ENCODE measurements at places on chromosomes 6 and 20.
A peak's percentile ranks its signal among the peaks of the same experiment; 100 is the strongest.

GRCh38 chr20:33119725-33120720, 40.6 kb downstream of the BPIFB4 start:
- DNase-seq = no peak

GRCh38 chr6:15194453-15194852, 51.4 kb upstream of the JARID2 start:
- no peak for DNase-seq

DNA sequence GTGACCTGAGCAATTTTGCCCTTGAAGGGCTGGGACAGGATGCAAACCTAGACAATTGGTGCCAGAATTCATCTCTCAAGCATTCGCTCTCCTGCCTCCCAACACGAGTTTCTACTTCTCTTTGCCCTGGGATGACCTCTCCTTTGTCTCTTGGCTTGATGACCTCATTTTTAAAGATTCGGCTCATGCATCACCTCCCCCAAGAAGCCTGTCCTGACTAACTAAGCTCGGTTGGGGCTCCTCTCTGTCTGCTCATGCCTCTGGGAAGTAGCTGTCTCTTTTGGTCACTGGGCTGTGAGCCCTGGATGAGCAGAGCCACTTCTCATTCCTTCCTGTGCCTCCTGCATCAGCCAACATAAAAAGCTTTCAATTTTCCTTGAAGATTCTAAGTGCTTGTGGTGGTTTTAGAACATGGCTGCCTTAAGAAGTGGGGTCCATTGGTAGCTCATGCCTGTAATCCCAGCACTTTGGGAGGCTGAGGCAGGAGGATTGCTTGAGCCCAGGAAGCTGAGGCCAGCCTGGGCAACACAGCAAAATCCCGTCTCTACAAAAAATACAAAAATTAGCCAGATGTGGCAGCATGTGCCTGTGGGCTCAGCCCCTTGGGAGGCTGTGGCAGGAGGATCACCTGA, 11.1 kb upstream of the TCF15 start:
- DNase-seq = no peak

DNA sequence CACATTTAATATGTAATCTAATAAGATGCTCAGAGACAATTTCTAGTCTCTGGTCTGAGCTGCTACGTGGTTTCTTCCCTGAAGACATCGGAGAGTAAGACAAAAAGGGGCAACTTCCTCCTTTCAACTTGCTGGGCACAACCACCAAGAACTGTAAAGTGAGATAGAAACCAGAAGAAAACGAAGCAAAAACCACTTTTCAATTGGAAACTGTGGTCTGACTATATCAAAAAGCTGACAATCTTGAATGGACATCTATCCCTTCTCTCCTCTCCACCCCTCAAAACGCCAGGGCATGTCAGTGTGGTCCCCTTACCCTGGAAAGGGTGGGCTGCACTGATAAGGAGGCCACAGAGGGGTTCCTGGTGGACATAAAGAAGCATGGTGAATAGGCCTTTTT, 269.1 kb downstream of the CD83 start:
- DNase-seq = no peak

- no peak for DNase-seq
Measured at GRCh38 chr6:8558953-8559352, 123.6 kb upstream of the SLC35B3 start.

GRCh38 chr6:110095935-110096334, 83.5 kb downstream of the WASF1 start:
- no peak for DNase-seq

DNA sequence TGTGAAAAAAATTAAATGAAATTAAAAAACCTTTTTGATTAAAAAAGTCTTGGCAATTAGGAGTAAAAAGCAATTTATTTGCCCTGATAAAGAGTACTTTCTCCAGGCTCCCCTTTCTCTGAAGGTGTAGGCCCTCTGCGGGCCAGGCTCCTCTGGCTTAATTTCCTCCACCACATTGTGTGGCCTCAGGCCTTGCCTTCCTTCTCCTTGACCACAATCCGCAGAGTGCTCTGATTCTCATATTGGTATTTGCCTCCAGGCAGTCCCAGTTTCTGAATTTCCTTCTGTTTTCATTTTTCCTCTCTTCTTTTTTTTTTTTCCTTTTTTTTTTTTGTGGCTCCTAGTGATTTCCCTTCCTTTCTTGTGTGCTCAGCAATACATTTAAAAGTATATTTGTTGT, 96.4 kb downstream of the AIG1 start:
- DNase-seq = no peak

GRCh38 chr6:12007473-12007872, 4.6 kb upstream of the HIVEP1 start:
- no peak for DNase-seq

- no peak for DNase-seq
Measured at GRCh38 chr20:62674370-62674769, 32.1 kb downstream of the SLCO4A1 start.

DNA sequence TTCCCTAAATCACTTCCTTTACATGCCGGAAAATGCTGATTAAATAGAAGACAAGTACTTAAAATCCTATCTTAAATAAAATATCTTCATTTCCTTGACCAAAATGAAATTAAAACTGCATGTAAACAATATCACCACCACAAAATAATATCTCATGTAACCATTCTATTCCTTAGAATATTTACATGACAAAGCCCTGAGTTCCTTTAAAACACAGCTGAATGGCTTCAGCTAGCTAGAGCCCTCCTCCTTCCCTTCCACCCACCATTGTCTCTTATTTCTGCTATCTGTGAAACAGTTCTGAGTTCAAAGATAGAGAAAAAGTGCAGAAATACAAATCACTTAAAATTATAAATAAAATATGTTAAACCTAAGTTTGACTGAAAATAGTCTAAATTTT, 103.1 kb downstream of the HIVEP2 start:
- DNase-seq = no peak

- peak; percentile 84 for DNase-seq
Measured at GRCh38 chr6:156564127-156564806, 212.9 kb upstream of the ARID1B start.

DNA sequence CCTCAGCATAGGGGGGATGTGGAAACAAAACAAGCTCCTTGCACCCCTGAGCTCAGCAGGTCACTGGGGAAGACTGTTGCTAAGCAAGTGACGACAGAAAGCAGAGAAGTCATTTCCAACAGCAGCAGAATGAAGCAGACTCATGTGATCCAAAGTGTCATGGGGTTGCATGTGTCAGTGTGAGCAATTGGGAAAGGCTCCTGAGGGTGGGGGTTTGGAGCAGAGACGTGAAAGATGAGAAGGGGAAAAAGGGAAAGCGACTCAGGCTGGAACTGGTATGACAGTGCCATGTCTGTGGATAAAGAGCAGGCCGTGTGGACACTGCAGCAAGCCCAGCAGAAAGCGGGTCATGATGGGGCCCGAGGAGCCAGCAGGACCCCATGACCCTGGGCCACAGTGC, 363.9 kb downstream of the PREX1 start:
- no peak for DNase-seq

GRCh38 chr6:161143663-161144430, 130.0 kb downstream of the AGPAT4 start:
- DNase-seq = no peak

DNA sequence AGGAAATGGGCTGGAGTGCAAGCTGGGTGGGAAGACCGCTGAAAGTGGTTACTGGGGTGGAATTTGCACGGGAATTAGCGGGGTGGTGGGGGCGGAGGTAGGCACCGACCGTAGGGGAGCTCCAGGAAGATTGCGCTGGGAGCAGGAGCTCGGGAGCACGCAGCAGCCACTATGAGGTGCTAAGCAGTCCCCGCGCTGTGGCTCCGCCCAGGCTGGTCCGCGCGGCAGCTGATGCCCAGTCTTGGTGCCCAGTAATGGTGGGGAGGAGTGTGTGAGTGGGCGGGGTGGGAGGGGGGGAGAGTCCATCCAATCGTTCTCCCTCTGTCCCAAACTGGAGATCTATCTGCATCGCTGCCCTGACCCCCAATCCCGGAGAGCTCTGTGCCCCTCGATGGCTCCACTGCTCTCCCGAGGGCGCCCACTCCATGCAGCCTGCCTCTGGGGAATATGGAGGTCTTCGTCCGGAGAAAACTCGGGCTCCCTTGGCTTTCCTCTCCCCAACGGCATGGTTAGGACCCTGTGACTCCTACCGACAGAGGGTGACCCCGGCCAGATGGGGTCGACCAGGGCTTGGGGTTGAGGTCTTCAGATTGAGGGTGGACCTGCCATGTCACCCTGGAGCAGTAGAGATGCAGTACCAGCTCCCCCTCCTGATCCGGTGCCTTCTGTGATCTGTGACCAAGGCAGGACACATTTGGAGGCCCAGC, 5.3 kb downstream of the TP53TG5 start:
- no peak for DNase-seq

DNA sequence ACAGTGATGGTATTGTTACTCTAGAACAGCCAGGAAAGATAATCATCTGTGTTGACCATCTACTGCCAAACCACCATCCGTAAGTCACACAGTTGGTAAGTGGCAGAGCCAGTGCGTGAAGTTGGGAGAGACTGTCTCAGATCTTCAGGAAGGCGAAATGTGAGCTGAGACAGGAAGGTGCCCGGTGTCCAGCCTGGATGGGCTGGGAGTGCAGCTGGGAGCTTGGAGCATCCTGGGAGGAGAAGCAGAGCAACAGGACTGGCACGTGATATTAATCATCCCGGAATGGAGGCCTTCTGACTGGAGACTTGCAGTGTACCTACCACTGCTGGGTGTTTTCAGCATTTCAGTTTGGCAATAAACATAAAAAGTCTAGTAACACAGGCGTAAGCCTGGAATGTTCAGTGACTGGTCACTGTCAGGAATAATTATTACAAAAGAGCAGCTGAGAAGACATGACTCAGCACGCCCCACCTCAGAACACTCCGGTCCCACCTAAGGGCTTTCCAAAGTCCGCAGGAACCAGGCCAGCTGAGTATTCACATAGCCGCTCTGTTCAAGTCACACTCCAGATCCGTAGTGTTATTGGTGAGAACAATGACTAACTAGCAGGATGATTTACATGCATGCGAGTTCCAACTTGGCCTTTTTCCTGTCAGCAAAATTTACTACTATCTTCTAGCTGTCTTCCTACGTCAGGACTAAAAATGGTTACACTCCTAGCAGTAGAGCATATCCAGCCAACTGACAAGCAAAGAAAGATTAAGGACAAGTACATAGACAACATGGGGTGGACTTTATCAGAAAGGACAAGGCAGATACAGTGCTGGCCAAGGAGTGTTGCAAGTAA, 45.1 kb upstream of the PNRC1 start:
- no peak for DNase-seq

DNA sequence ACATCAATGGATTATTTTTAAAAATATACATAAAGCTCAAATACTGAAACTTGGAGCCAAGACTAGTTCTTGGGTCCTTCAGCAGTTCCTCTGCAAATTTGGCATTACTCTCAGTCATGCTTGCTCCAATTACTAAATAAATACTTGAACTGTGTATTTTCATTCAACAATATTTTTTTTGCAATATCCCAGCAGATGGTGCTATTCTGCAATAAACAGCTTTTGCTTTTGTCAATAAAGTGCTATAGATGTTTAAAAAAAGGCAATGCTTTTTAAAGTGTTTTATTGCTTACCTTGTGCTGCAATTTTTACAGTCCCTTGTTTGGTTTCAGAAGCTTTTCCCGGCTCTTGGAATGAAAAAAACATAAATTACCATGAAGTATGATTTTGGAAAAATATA, 243.4 kb downstream of the TRDN start:
- no peak for DNase-seq

DNA sequence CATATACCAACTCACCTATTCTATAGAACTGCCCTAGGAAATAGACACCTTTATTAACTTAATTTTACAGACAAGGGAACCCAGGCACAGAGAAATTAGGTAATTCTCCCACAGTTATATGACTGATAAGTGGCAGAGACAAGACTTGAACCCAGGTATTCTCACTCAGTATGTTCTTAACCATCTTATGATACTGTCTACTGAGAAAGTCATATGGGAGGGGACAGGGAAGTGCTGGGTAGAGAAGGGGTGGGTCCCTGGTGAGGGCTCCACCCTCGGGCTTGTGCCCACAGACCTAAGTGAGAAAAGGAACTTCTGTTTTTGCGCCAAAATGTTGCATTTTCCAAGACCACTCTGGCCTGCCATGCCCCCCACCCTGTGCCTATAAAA, 123.5 kb downstream of the RNF144B start:
- no peak for DNase-seq

- DNase-seq = no peak
Measured at GRCh38 chr20:58754584-58754983, 62.0 kb downstream of the NPEPL1 start.

DNA sequence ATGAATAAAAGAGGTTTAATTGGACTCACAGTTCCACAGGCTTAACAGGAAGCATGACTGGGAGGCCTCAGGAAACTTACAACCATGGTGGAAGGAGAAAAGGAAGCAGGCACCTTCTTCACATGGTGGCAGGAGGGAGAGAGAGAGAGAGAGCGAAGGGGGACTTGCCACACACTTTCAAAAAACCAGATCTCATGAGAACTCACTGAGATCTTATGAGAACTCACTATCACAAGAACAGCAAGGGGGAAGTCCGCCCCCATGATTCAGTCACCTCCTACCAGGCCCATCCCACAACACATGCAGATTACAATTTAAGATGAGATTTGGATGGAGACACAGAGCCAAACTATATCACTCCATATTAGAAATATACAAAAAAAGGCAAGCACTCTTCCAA, 6.1 kb upstream of the SIRPD start:
- DNase-seq = no peak

DNA sequence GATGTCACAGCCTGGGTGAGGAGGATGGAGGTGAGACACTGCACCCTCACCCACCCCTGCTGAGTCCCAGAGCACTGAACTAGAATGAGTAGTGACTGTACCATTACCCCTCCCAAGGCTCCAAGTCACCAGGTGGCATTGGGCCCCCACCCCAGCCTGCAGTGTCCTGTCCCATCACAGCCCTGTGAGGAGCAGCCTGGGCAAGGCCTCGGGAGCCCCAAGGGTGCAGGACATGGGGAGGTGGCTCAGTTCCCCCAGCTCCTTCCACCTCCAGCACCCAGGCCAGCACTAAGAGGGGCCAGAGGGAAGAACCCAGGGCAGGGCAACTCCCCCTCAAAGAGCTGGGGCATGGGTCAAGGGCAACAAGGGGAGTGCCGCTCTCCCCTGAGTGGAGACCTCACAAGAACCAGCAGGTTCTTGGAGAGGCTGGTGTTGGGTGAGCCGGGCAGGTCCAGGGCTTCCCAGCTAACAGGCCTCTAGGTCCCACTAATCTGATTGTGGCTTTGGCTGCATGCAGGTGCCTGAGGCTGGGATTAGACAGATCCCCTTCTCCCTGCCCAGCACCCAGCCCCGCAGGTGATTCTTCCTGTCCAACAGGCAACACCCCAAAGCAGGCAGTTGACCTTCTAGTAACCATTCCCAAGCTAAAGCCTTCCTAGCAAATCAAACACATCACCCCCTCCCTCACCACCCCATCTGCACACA, 2.6 kb downstream of the CST4 start:
- DNase-seq = no peak
